ENCODE measurements at places on chromosomes 1 and 21. TPM values are rescaled to one million over a fixed set of nuclear protein-coding genes. Genes with fewer than 3 reads are reported as not detected.

DNA sequence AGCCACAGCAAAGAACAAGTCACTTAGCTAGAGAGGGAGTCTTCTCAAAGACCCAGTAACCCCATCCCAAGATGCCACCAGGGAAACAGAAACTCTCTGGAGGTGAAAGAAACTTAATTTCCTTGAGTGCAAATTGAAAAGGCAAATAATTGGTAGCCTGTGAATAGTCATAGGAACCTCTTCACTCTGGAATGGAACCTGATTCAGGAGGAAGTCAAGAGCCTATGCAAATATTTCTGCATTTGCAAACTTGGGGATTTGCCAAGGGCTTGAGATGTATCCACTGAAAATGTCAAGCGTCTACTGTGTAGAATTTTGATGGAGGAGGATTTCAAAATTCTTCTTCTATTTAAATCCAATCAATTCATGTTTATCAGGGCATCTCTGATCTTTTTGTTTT is 5.7 kb downstream of the HIVEP3 start:
- DNase-seq: no peak

The FTCD gene
- total RNA-seq: 1.3 TPM

DNA sequence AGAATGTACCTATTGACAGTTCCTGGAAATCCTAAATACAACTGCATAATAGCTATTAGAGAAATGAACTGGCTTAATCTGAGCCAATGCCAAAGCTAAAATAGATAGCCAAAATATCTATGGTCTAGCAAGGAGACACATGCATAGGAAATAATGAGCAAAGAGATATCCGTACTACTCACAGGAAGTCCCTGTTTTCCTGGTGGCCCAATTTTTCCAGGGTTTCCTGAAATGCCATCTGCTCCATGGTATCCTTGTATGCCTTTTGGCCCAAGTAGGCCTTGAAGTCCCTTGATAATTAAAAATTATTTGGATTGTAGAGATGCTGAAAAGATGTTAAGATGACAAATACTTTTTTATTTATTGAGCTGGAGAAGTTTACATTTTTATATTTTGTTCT is 108.4 kb upstream of the ZNHIT6 start:
- no peak for DNase-seq

GRCh38 chr21:33380483-33380998 is 22.7 kb upstream of the IFNGR2 start:
- peak; percentile 86 for DNase-seq

The USP25 gene
- total RNA-seq: 38.1 TPM

- DNase-seq: no peak
Measured at GRCh38 chr1:168673974-168674683, 54.9 kb downstream of the DPT start.

GRCh38 chr1:231839999-231840398 is 213.4 kb downstream of the DISC1 start:
- DNase-seq: no peak

DNA sequence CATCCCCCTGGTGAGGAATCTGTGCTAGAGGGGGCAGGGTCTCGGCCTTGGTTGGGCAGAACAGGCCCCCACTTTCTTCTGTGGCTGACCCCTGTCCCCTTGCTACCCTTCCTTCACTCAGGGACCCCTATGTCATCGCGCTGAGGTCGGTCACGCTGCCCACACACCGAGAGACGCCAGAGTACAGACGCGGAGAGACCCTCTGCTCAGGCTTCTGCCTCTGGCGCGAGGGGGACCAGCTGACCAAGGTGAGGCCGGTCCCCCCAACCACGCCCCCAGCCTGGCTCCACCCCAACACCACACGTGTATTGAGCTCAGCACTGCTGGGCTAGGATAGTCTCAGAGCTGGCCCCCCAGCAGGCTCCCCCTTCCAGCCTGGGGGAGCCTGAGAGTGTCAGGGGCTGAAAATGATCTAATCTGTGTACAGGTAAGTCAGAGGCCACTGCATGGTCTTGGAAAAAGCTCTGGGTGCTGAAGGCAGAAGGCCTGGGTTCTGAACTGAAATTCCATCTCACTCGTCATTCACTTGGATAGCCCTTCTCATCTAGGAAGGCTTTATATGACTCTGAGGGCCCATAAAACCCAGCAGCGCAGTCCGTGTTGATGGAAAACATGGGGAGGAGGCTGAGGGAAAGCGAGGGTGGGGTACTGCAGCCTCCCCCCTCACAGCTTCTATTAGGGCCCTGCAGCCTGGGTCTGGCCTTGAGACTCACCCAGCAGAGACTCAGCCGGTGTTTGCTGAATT is 15.3 kb downstream of the FAM151A start:
- no peak for DNase-seq

DNA sequence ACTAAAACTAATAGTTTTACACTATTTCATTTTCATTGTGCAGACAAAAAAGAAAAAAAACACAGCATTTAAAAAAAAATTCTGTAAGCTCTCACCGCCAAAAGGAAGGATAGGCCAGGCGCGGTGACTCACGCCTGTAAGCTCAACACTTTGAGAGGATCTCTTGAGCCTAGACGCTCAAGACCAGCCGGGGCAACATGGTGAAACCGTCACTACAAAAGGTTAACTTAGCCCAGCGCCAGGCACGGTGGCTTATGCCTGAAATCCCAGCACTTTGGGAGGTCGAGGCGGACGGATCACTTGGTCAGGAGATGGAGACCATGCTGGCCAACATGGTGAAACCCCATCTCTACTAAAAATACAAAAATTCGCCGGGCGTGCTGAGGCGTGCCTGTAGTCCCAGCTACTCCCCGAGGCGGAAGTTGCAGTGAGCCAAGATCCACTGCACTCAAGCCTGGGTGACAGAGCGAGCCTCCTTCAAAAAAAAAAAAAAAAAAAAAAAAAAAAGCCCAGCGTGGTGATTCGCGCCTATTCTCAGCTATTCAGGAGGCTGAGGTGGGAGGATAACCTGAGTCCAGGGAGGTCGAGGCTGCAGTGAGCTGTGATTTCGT is 14.3 kb upstream of the SPEN start:
- DNase-seq: peak; percentile 51

- DNase-seq: no peak
Measured at GRCh38 chr1:164625004-164625617, 66.1 kb downstream of the PBX1 start.

DNA sequence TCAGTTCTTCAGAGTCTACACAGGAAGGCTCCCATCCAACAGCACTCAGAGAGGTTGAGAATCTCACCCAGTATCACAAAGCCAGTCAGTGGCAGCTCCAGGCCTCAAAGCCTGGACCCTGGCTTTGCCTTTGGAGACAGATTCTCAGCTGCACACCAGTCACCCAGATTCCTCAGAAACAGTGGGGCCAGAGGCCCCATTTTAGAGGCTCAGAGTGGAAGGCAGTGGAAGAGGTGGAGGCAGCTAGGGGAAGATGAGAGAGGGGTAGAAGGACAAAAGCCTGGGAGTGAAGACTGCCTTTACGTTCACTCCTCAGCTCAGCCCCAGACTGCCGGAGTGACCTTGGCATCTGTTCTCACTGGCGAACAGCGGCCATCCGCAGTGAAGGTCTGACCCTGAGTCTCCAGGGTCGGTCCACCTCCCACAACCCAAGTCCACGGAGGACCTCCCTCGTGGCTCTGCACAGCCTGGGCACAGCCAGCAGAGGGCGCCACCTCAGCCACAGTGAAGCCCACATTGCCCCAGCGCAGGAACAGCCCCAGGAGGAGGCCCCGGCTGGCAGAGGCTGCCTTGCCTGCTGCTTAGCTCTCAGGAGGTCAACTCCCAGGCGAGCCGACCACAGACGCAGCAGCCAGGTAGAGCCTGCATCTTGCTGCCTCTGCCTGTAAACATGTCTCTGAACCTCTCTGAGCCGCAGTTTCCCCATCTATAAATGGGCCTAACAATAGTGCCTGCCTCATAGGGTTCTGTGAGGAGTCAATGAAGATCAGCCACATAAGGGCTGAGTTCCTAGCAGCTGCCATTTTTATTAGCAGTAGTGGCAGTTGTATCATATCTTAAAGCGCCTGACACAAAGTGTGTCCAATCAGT is 5.9 kb upstream of the FNDC5 start:
- DNase-seq: peak; percentile 77

- no peak for DNase-seq
Measured at GRCh38 chr1:168454211-168454815, 89.5 kb downstream of the XCL2 start.

DNA sequence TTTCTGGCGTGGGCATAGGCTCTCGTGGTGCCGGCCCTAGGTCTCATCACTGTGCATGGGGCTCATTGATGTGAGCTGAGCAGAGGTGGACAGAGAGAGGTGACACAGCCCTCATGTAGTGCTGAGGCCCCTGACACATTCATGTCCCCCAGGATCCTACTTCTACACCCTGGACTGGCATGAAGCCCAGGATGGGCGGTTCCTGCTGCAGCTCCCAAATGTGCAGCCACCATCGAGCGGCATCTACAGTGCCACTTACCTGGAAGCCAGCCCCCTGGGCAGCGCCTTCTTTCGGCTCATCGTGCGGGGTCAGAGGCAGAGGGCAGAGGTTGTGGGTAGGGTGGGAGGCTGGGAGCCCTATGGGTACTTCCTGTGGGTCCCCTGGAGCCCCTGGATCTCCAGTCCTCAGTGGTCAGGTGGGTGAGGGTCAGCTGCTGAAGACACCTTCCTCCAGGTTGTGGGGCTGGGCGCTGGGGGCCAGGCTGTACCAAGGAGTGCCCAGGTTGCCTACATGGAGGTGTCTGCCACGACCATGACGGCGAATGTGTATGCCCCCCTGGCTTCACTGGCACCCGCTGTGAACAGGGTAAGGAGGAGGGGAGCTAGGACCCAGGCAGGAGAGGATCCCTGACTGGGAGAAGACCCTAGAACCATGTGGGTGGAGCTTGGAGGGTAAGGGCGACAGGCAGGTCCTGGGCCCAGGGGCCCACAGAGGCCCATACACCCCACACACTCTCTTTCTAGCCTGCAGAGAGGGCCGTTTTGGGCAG is 6.1 kb downstream of the TIE1 start:
- no peak for DNase-seq

DNA sequence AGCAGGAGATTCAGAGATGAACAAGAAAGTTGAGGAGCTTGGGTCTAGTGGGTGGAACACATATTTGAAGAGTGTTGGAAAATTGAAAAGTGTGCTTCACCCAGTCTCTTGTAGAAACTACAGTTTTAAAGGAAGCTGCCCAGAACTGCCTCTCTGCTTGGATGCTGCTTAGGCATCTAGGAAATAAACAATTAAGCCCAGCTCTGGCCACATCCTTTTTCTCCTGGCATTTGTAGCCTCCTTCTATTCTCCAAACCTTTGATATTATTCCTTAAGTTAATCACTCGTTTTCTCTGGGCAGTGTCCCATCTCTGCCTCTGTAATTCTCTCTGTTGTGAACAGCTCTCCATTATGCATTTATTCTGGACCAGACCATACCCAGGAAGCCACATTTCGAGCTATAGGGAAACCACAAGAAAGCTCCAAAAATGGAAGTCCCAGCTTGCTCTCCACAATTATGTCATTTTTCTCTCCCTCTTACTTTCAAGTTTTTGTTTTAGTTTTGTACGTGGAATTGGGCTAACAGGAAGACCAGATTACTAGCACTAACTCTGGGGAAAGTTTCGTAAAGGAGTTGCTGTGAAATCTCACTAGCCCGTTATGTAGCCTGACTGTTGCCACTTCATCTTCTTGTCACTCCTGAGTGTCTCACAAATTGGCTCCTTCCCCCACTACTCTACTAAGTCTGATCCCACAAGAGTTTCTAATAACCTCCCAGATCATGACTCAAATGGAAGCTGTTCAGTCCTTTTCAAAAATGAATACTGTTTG is 102.2 kb downstream of the NTMT2 start:
- no peak for DNase-seq

DNA sequence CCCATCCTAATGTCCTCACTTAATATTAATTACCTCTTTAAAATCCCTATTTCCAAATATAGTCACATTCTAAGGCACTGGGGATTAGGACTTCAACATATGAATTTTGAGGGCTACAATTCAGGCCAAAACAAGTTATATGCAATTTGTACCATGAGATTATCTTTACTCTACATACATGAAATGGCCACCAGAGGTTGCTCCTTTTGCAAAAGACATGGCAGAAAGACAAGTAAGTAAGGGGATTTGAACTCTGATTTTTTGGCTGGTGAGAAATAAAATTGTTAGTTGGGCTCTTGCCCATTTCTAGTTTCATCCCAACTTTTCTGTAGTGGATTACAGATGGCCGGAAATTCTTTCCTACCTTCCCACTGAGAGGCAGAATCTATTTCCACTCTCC is 4.8 kb upstream of the ALG6 start:
- DNase-seq: no peak

GRCh38 chr1:2585318-2586092 is 1.1 kb upstream of the PRXL2B start:
- peak; percentile 69 for DNase-seq

- DNase-seq: peak; percentile 79
Measured at GRCh38 chr1:165645654-165646366, 14.8 kb downstream of the MGST3 start.

DNA sequence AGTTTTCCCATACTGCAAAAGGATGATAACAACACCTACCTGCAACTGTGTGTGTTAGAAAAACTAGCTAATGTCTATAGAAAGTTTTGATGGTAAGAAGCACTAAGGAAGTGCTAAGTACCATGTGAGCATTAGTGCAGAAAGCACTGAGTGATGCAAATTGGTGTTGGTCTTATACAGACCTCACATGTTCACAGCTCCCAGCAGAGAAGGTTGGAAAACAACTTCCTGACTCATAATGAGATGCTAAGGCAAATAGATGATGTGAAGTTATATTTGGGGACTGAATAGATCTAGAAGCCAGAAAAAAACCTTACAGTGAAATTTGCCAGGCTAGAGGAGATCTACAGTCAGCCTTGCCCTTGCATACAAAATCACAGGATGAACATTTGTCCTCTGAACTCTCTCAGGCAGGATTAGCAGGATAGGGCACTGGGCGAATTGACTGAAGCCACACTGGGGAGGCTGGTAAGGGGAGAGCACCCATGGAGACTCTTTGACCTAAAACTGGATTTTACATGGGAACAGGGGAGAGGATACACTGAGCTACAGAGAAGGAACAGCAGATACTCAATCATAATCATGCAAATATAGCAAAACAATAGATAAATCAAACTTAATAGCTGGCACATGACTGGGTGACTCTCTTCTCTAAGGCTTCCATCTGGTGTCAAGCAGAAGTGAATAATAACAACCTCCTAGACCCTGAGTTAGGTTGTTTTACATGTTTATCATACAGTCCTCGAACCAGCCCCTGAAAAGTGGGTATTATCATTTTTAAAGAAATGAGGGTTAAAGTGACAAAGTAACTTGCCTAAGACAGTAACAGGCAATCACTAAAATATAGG is 61.3 kb downstream of the ASTN1 start:
- DNase-seq: no peak

Data from stomach (tissue), 19 donors.